ENCODE measurements at places on chromosomes 6 and 20.

GRCh38 chr6:129183681-129184301, 300.9 kb downstream of the LAMA2 start:
- no peak for DNase-seq

DNA sequence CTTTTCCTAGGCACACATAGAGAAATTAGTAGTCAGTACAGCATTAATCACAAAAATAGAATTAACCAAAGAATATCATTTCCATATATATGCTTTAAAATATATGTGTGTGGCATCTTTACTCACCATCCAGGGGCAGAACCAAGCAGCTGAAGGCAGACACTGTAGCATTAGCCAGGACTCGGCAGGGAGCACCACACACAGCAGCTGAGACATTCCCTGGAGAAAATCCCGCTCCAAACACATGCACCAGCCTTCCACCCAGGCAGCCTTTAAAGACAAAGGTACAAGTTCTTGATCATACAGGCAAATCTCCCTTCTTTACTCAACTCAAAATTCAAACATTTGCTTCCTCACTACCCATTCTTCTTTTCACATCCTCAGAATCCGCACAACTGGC, 64.7 kb downstream of the PKHD1 start:
- no peak for DNase-seq

DNA sequence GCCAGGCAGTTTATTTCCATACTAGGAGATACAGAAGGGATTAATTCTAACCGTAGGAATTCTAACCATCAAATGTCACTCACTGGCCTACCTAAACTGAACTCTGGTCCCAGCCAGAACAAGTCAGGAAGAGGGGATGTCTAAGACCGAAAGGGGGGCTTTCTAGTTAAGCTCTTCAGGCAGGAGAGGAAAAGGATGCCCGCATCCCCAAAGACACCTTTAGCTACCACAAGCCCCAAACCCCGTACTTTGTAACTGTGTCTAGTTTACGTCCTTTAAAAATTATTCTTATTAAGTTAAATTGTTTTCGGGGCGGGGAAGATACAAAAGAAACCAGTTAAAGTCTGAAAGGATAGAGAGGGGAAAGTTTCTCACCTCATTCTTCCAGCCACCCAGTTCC, 1.2 kb upstream of the ZNF76 start:
- no peak for DNase-seq

DNA sequence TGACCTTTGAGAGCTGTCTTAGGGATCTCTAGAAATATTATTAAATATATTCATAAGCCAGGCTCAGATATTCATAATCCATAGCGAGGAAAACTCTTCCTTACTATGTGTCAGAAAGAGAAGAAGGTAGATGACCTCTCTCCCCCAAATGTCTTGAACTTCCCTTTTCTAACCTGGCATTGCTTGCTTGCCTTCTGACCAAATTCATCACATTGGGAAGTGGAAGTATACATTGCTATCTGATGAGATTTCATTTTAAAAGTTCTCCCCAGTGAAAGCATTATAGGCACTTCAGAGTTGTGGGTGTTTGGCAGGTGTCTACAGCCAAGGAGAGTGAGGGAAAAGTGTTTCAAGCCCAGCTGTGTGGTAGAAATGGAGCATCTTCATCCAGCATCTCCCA, 197.3 kb downstream of the ZFAND3 start:
- DNase-seq, result no peak

DNA sequence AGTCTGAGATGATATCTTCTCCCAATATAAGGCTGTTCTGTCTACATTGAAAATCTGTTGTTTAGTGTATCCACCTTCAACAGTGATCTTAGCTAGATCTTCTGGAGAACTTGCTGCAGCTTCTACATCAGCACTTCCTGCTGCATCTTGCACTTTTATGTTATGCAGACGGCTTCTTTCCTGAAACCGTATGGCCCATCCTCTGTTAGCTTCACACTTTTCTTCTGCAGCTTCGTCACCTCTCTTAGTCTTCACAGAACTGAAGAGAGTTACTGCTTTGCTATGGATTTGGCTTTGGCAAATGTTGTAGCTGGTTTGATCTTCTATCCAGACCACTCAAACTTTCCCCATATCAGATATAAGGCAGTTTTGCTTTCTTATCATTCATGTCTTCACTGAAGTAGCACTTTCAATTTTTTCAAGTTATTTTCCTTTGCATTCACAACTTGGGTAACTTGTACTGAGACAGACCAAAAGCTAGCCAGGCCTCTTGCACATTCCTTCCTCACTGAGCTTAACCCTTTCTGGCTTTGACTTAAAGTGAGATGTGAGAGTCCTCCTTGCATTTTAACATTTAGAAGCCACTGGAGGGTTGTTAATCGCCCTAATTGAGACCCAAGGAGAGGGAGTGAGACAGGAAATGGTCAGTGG, 110.1 kb downstream of the PREP start:
- DNase-seq, result no peak

GRCh38 chr6:96862560-96862959, 25.3 kb upstream of the GPR63 start:
- no peak for DNase-seq

GRCh38 chr20:1790386-1790785, 104.8 kb upstream of the SIRPA start:
- no peak for DNase-seq

- no peak for DNase-seq
These were observed 148.4 kb upstream of the RIMS1 start for GRCh38 chr6:71737953-71738352.

DNA sequence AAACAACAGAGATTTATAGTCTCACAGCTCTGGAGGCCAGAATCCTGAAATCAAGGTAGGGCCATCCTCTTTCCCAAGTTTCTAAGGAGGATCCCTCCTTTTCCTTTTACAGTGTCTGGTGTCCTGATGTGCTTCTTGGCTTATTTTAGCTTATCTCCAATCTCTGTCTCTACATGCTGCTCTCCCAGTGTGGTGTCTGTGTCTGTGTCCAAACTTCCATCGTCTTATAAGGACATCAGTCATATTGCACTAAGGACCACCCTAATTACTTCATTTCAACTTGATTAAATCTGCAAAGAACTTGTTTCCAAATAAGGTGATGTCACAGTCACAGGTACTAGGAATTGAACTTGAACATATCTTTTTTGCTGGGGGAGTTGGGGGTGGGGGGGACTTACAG, 529.6 kb downstream of the DHX35 start:
- DNase-seq, result no peak

DNA sequence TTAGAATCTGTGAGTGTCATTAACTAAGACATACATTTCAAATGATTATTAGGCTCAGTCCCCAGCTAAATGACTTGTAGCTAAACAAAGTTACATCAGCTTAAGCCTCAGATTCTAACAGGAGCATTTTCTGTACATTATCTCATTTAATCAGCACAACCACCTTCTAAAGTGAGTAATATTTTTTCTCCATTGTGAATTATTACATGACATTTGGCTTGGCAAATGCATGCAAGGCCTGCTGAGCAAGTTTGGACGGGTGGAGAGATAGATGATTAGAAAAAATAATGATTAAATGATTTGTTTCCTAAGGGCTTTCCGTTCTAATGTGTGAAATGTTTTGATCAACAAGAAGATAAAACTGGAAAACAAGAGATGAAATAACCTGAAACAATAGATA, 20.7 kb downstream of the DCBLD1 start:
- no peak for DNase-seq

- DNase-seq, result no peak
These were observed 42.8 kb downstream of the MAP3K5 start for GRCh38 chr6:136749359-136749997.

GRCh38 chr6:37244430-37245310, 12.9 kb upstream of the TBC1D22B start:
- peak; percentile 85 for DNase-seq

Data from testis (tissue), 5 donors.